AG04449 (cell line): ENCODE measurements at places on chromosomes 6 and 20.
A peak's percentile ranks its signal among the peaks of the same experiment; 100 is the strongest.

- DNase-seq = no peak
Measured at GRCh38 chr6:130863415-130864230, 36.4 kb downstream of the SMLR1 start.

- no peak for DNase-seq
Measured at GRCh38 chr6:51865996-51866395, 221.4 kb downstream of the PKHD1 start.

- no peak for DNase-seq
Measured at GRCh38 chr20:49181265-49181877, 6.8 kb downstream of the STAU1 start.

- DNase-seq = no peak
Measured at GRCh38 chr6:109105681-109106080, 10.4 kb downstream of the CEP57L1 start.

DNA sequence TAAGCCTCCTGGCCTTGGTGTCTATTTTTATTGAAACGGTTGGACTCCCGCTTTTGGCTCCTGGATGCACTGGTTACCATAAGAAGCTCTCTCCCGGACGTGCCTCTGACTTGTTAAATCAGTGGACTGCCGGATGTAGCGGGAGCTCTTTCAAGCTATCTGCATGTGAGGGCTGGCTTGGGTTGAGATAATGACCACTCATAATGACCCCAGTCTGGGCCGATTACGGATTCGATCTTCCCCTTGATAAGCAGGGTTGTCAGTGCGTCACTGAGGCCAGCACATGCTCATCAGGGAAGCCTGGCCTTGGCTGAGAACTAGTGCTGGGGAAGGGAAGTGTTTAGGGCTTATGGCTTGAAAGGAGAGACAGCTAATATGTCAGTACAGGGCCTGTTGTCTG is 528.1 kb downstream of the CDH26 start:
- no peak for DNase-seq

GRCh38 chr6:139323511-139324300 is 31.9 kb upstream of the TXLNB start:
- no peak for DNase-seq

GRCh38 chr6:3409699-3410384 is 47.0 kb downstream of the SLC22A23 start:
- DNase-seq = no peak

DNA sequence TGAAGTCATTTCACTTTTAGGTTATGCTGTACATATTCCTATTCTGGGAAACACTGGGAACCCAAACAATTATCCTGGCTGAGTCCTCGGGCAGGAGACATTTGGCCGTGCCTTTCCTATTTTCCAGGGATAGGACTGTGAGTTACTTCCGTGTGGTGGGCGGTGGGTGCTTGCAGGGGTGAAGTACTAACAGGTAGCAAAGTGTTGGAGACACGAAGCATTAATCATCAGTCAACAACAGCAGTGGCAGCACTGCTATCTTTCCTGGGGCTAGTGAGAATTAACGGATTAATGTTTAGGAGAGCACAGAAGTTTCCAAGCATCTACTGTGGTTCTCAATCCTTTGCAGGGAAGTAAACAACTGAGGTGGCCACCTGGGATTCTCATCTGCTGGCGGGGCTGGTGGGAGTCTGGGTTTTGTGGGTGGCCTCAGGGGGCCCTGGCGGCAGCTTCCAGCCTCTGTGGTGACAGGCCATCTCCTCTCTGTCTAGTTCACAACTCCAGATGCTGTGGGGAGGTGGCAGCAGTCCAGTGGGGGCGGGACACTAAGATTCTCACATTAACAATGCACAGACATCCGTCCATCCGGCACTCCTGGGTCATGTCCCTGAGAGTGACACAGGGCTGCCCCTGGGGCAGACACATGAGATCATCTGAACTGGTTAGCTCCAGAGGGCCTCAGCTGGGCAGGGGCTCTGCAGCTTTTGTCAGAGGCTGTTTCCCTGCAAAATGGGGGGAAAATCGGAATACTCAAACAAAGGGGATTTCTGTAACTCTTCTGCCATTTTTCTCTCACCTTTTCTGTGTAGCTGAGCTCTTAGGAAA is 90.9 kb downstream of the GJA10 start:
- DNase-seq = peak; percentile 14
